ENCODE measurements at places on chromosomes 12 and 14.

GRCh38 chr14:68312884-68313610 is 479.8 kb downstream of the ZFP36L1 start:
- DNase-seq = no peak

DNA sequence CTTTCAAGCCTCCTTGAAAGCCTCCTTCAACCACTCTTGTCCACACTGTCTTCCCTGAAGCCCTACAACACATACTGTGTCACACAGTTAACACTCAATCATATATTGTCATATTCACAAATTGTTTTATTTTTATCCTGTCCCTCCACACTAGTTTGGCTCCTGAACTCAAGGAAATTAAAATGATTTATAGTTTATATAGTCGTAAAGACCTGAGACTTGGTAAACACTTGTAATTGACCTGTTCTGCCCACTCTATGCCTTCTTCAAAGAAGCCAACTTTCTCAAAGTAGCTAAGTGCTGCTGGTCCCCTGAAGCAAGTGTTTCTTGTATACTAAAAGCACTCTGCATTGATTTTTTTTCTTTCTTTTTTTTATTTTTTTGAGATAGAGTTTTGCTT is 15.6 kb upstream of the NEK9 start:
- DNase-seq = no peak

GRCh38 chr12:68491204-68491960 is 119.3 kb upstream of the RAP1B start:
- no peak for DNase-seq

- DNase-seq = no peak
Observed at GRCh38 chr12:119621878-119622277, 28.3 kb downstream of the TMEM233 start.

DNA sequence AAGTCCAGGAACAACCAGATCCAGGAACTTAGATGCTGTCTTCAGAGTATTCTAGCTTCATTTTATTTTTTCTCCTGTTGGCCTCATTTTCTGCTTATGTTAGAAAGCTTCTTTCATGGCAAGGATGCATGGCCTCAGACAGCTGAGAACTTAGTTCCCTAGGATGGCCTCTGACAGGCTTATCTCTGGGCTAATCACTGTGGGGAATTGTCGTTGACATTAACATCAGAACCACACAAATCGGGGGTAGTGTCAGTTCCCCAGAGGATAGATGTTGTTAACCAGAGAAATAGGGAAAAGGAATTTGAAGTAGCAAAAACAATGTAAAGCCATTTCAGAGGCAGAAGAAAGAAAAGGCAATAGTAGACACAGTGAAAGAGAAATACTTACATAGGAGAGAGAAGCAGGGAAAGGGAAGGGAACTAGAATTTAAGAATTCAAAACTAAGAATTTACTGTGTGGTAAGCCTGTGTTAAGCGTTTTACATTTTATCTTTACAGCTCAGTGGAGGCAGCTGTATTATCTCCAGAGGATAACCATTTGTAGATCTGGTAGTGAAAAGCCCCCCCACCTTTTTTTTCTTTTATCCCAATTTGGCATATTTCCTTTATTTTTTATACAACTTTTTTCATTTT is 21.8 kb downstream of the FUT8 start:
- no peak for DNase-seq

DNA sequence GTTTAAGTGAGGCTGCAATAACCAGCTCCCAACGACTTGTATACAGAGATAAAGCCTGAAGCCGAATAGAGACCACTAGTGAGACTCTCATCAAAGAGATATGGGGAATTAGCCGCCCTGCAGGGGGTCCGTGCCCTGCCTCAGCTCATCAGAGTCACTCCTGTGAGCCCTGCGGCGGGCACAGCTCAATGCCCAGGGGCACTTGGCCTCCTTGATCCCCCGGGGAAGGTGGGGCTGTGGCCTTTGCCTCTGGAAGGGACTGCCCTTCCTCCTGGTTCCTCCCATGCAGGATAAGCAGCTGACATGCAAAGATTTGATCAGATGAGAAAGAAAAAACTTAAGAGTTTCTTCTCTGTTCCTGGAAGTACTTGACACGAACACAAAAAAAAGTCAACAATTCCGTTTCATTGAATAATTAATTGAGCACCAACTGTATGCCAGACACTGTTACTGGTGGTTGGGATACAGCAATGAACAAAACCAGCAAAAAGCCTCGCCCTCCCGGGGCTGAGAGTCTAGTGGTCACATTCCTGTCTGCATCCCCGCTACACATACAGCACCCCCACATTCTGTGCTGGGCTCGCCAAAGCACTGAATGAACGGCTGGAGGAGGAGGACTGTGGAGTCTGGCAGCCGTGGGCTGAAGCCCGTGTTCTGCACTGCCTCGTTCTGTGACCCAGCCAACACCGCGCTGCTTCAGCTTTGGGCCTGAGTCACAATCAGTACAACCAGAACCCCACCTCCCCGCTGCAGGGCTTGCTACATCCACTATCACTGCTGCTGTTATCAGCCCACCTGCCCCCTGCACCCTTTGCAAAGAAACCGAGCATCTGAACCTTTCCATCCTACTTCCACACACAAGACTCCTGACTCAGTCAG is 10.3 kb downstream of the TTC7B start:
- DNase-seq = no peak

DNA sequence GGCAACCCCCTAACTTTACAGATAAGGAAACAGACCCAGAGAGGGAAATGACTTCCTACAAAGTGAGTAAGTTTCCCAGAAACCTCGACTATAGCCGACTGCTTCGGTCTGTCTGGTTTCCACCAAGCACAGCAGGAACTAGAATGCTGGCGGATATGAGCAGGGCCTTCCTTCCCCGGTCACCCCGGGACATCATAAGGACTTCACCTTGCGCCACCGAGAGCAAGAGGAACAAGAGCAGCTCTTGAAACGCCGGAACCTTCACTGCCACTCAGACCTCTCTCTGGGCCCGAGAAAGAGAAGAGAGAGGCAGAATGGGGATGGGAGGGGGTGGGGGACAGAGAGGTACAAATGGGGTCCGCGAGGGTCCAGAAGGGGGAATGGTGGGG is 29.4 kb upstream of the GPR68 start:
- DNase-seq = no peak

GRCh38 chr12:5114436-5114835 is 70.8 kb downstream of the KCNA5 start:
- no peak for DNase-seq

GRCh38 chr14:102217987-102218421 is 78.3 kb downstream of the WDR20 start:
- DNase-seq = no peak

DNA sequence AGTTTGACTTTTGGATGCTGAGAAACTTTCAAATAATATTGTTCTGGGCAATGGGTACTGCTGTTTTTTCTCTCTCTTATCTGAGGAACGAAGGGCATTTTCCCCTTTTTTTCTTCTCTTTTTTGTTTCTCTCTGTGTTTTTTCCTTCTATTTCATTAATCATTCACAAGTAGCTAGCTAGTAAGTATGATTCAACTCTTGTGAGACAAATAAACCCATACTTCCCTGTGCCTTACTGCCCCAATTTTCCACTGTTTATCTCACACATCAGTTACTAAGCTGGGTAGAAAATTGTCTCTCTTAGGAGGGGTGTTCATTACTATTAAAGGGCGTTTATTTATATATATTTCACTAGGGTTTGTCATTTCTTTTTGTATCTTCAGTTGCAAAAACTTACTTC is 437.6 kb downstream of the RERGL start:
- no peak for DNase-seq

DNA sequence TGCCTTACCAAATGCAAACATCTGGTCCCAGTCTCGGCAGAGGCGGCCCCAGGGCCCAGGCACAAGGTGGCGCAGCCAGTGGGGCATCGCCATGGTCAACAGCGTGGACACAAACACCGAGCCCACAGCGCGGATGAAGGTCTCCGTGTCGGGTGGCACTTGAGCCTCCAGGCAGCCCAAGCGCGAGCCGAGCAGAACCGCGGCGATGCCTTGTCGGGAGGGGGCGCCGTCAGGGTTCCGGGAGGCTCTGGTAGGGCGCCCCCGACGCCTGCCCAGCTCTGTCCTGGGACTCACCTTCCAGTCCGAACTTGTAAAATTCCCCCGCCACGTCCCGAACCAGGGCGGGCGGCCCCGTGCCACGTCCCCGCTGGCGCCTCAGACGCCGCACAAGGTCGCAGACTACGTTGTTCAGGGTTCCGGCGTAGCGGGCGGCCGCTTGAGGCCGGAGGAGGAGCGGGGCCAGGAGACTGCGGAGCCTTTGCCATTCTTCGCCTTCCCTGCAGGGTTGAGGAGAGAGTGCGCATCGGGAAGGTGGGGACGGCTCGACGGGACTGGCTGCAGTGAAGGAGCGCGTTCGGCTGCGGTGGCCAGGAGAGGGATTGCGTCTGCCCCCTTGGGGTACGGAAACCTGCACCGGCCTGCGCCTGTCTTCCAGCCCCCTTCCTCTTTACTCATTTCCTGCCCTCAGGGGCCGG is 1.7 kb downstream of the CYP27B1 start:
- peak; percentile 57 for DNase-seq

- no peak for DNase-seq
Observed at GRCh38 chr12:130879781-130880389, 8.0 kb downstream of the RAN start.

DNA sequence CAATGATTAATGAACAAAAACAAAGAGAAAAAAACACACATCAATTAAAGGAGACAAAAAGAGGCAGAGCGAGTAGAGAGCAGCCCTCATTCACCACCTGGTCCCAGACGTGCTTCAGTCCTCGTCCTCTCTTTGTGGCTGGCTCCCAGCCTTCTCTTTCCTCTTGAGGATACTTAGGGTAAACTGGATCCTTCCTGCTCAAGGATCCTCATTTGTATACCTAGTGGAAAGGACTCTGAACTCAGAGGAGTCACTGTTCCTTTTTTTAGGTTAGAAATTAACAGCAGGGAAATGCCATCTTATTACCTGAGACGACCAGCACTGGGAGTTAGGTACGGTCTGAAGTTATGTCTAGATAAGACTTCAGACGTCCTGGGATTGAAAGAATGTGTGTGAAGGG is 9.7 kb downstream of the MLEC start:
- DNase-seq = no peak

DNA sequence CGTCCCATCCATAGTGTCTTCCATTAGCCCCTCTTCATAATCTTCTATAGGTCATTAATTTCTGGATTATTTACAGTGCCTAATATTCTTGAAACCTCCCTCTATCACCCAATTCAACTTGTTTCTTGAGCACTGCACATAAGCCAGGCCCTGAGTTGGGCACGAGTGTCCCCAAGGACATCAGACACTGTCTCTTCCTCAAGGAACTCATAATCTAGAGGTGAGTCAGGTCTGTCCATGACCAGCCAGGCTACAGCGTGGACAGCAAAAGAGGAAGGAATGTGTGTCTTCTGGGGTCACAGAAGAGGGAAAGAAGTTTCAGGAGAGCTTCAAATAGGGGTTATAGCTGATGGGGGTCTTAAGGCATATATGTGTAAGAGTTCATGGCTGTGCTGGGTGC is 12.5 kb downstream of the SPTB start:
- DNase-seq = no peak

DNA sequence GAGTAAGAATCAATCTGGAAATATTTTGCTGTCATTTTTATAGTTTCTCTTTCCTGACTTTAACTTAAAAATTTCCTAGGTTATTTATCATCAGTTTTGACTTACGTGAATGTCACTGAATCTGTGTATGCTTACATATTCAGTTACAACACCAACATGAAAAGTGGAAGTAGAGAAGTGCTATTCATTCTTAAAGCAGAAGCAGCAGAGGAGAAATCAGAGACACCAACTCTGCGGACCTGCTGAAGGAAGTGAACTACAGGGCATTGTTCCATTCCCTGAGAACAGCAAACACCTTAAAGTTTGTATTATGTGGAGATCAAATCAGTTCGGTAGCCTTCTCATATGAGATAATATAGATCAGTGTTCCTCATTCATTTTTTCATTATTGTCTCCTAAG is 34.1 kb downstream of the RAD51B start:
- DNase-seq = peak; percentile 16

DNA sequence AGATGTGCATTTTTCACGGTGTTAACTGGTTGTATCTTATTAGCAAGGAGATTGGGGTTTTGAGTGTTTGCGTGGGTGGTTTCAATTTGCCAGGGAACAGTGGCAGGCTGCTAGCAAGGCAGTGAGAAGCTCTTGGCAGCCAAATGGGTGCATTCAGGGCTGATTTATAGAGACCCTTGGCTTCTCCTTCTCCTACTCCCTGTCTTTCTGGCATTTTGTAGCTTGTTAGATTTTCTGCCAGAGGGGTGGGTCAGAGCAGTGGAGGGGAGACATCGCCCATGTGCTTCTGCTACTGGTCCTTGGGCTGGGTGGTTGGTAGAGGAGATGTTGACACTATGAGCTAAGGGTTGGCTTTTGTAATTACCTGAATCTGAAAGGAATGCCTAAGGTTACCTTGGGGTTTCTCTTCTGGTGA is 9.6 kb downstream of the CALM1 start:
- no peak for DNase-seq

DNA sequence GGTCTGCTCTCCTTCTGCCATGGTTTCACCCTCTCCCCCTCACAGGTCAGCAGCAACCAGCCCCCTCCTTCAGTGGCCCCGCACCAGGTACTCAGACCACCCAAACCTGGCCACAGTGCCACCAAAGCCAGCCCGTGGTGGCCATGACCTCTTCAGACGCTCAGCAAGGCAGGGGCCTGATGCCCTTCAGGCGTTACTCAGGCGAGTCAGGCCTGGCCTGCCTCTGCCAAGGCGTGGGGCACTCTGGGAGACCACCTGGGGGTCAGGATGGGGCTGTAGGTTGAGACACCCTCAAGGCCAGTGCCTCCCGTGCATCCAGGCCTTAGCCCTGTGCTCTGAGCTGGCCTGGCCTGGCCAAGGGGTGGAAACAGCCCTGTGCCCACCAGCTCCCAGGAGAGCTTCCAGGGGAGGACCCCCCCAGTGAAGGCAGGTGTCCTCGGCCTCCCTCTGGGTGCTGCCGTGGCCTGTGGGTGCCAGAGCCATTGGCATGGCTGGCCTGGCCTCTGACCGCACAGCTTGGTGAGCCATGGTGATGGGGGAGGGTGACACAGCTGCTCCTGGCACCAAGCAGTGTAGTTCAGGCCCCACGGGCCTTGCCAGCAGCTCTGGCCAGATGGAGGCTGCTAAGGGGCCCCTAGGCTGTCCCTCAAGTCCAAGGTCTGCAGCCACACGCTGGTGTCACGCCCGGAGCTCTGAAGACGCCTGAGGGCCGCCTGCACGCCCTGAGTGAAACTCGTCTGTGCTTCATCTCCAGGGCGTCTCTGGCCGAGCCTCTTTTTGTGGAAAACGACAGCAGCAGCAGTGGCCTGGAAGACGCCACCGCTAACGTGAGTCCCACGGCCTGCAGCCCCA is 15.1 kb downstream of the XRCC3 start:
- no peak for DNase-seq

- DNase-seq = no peak
Observed at GRCh38 chr14:26794731-26795130, 196.9 kb upstream of the NOVA1 start.

Data from CD4-positive, alpha-beta T cell treated with Interleukin-4 for 1 hour (primary cell).